AG04449 (cell line): ENCODE measurements at places on chromosomes 5 and 9.

GRCh38 chr9:86519066-86519615 lies 164.9 kb upstream of the TUT7 start:
- no peak for DNase-seq

- no peak for DNase-seq
These were observed 285.1 kb upstream of the CDH6 start for GRCh38 chr5:30908356-30908755.

- no peak for DNase-seq
These were observed 48.1 kb upstream of the CER1 start for GRCh38 chr9:14770592-14770991.

- no peak for DNase-seq
These were observed 11.3 kb upstream of the SVEP1 start for GRCh38 chr9:110590816-110591215.

- no peak for DNase-seq
These were observed 659.4 kb upstream of the ADAMTS16 start for GRCh38 chr5:4480528-4481349.
